Calu3 (cell line): ENCODE measurements at places on chromosomes 7 and 10. TPM values are rescaled to one million over a fixed set of nuclear protein-coding genes. Genes with fewer than 3 reads are reported as not detected.

DNA sequence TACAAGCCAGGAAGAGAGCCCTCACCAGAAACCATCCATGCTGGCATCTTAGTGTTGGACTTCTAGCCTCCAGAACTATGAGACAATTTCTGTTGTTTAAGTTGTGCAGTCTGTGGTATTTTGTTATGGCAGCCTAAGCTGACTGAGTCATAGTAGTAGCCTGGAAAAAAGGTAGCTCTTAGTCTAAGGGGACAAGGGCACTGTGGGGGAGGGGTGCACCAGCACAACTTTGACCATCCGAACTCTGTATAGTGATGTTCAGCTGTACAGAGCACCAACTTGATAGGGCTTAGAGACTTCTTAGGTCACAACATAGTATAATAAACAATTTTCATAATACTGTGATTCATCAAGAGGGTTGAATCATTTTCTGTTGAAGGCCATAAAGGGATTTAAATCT lies 14.3 kb downstream of the EIF4EBP2 start:
- no peak for DNase-seq

- DNase-seq, result no peak
Measured at GRCh38 chr7:92061154-92061553, 73.1 kb downstream of the CYP51A1 start.

GRCh38 chr10:43845121-43845520 lies 196.4 kb upstream of the ZNF32 start:
- DNase-seq, result peak; percentile 20

PAX4 gene
- not detected in 2 replicates for total RNA-seq
